ENCODE measurements at places on chromosomes 7 and 10.

- peak; percentile 30 for DNase-seq
Measured at GRCh38 chr10:99234041-99234790, 1.4 kb downstream of the HPSE2 start.

GRCh38 chr10:125086691-125087090 lies 73.7 kb downstream of the CTBP2 start:
- no peak for DNase-seq

DNA sequence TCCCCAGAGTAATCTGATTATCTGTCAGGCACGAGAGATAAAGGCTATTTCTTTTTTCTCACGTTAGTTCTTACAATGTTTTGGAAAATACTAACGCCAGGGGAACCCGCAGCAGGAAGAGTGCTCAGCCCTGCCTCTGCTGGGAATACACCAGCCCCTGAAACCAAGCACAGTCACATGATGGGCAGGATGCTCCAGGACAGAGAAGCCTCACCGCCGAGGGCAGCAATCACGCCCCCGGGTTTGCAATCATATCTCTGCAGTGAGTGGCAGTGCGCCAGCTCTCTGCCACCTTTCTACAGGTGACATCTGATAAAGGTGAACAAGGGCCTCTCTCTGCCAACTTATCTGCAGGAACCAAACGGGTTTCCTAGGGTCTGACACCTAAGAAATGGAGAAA lies 39.8 kb downstream of the BRI3 start:
- DNase-seq = no peak

GRCh38 chr7:50591480-50592438 lies 26.6 kb upstream of the DDC start:
- DNase-seq = no peak

GRCh38 chr7:13307040-13307439 lies 619.6 kb downstream of the ARL4A start:
- no peak for DNase-seq

DNA sequence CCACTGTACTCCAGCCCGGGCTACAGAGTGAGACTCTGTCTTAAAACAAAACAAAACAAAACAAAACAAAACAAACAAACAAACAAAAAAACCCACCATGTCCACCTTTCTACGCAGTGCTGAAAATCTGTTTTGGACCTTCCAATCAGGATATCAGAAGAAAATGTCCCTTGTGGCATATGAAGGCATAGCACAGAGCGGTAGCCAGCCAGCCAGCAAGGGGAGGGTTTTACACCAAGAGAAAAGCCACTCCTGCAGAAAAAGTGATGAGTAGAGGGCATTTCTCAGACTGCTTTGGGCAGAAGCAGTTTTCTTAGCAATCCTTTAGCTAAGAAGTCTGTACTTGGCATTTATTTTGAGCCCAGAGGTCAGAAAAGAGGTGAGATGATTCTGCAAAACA lies 612.2 kb downstream of the TYW1 start:
- no peak for DNase-seq

DNA sequence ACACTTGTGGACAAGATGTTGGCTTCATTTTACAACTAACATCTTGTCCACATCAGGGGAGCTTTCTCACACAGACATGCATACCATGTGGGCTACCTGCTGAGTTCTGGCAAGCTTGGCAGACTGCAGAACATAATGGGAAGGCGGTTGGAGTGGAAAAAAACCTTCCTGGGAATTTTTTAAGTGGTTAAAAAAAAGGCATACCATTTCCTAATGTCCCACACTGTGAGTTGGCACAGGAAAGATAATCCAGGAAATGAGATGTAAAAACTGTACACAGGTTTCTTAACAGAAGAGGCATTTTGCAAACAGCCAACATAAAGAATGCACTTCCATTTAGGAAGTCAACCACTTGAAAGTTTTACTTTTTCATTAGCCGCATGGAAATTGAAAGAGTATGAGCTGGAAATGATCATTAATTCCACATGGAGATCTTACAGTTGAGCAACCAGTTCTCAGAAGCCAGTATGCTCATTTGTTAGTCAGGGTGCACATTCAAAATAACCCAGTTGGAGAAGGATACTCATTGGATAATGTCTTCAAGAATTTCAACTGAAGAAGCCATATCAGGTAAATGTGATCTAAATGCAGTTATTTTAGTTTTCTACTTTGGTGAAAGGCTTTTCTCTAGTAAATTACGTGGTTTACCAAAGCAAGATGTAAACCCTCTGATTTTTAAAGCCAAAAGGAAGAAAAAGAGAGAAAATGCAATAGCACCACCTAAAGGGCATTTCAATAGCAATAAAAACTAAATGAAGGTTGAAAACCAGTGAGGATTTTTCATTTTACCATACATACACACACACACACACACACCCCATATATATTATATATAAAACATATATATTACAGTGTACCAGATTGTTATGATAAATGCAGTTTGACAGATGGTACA lies 194.0 kb downstream of the TAX1BP1 start:
- no peak for DNase-seq

DNA sequence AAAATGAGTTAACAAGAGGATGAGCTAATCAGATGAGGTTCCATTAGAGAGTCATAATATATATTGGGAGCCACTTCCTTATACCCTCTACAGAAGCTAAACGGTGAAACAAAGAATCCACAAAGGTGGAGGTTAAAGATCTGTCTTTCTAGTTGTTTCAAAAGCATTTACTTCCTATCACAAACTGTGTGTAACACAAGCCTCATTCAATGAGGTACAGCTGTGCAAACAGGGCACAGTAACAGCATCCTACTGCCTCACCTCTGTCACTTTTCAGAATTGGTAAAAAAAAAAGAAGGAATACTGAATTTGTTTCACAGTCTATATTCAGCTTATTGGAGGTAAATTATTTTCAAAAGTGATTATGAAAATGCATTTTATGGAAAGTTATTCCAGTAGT lies 128.7 kb downstream of the AGMO start:
- no peak for DNase-seq

- no peak for DNase-seq
Measured at GRCh38 chr10:86251426-86251825, 115.2 kb downstream of the GRID1 start.

GRCh38 chr10:130174328-130174727 lies 38.1 kb downstream of the GLRX3 start:
- DNase-seq = no peak

DNA sequence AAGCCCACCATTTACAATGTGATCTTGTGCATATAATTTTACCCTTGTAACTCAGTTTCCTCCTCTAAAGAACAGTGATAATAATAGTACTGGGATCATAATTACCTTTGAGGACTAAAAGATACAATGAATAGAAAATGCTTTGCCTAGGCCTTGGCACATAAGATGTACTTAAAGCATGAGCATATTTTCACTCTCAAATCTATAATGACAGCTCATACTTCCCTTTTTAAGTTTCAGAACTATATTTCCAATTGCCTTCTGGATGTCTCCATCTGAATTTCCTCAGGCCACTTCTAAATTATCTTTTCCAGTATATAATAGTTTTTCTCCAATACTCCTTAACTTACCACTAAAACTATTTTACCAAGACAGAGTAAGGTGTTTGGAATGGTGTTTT lies 13.3 kb upstream of the ITGB8 start:
- no peak for DNase-seq

DNA sequence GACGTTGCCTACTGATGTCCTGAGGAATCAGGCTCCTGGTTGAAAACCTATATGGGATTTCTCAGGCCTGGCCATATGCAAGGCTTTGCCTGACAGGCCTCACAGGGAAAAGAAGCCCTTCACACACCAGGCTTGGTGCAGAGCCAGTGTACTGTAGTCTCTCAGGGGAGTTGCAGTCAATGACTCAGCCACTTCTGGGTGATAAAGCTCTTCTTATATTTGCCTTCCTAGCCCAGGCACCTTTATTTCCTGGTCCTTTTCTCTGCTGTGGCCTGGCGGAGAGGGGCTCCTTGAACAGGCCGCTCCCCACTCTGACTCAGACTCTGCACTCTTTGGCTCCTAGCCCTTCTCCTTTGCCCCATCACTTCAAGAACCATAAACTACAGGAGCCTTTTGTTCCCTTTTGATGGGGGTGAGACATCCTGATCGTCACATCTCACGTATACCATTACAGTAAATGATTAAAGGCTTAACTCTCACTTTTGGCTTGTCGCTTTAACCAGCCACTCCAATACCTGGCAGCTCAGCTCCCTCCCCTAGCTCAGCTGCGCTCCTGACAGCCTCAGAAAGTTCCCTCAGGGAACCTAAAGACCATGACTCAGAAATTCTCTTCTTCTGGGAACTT lies 33.5 kb downstream of the DPY19L1 start:
- no peak for DNase-seq

GRCh38 chr7:157832006-157832405 lies 495.2 kb downstream of the DNAJB6 start:
- DNase-seq = no peak

- DNase-seq = no peak
Measured at GRCh38 chr10:78798976-78799730, 269.6 kb upstream of the ZMIZ1 start.

- DNase-seq = no peak
Measured at GRCh38 chr10:21135023-21135931, 238.2 kb upstream of the NEBL start.

GRCh38 chr7:139774376-139774775 lies 3.4 kb downstream of the HIPK2 start:
- no peak for DNase-seq

- no peak for DNase-seq
Measured at GRCh38 chr10:34644224-34644623, 170.9 kb downstream of the PARD3 start.

DNA sequence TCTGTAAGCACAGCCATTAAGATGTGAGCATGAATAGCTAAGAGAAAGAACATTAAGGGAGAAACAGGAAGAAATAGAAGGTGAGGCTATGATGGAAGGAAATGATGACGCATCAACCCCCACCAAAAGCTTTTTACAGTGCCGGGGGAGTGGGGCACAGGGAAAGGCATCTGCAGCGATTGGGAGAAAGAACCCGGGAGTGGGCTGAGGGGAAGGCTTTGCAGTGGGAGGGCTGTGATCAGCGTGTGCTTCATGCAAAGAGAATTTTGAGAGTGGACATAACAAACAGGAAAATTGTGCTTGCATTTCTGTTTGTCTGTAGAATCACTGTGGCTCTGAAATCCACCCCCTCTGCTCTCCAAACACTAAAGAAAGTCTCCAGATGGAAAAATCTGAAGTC lies 250.8 kb downstream of the KCNMA1 start:
- no peak for DNase-seq

GRCh38 chr7:139715194-139715815 lies 62.5 kb downstream of the HIPK2 start:
- no peak for DNase-seq

- no peak for DNase-seq
Measured at GRCh38 chr10:24953675-24954074, 1.3 kb upstream of the PRTFDC1 start.

GRCh38 chr7:78071491-78072200 lies 273.1 kb downstream of the PHTF2 start:
- no peak for DNase-seq

GRCh38 chr10:51244748-51245490 lies 170.6 kb downstream of the PRKG1 start:
- DNase-seq = no peak

- no peak for DNase-seq
Measured at GRCh38 chr7:96238474-96238873, 83.4 kb downstream of the SLC25A13 start.

DNA sequence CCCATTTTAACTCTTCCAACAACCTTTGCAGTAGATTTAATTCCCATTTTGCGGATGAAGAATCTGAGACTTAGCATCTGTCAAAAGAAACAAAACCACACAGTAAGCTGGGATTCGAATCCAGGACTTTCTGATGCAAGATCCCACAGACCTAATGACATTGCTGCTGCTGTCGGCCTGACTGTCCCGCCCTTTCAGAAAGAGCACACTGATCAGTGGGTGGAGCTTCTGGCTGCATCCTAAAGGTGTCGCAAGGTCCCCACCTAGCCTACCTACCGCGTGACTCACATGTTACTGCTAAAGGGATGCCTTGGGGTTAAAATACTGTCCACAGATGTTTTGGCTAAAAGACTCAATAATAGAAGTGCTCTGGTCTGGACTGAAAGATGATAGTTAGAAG lies 134.7 kb downstream of the EMX2 start:
- DNase-seq = no peak

GRCh38 chr7:31892099-31892829 lies 177.9 kb downstream of the PDE1C start:
- DNase-seq = no peak

DNA sequence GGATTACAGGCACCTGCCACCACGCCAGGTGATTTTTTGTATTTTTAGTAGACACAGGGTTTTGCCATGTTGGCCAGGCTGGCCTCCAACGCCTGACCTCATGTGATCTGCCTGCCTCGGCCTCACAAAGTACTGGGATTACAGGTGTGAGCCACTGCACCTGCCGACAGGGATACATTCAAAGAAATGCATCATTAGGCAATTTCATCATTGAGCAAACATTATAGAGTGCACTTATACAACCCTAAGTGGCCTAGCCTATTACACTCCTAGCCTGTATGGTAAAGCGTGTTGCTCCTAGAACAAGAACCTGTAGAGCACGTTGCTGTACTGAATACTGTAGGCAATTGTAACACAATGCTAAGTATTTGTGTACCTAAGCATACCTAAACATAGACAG lies 350.3 kb downstream of the GALNT17 start:
- DNase-seq = no peak

DNA sequence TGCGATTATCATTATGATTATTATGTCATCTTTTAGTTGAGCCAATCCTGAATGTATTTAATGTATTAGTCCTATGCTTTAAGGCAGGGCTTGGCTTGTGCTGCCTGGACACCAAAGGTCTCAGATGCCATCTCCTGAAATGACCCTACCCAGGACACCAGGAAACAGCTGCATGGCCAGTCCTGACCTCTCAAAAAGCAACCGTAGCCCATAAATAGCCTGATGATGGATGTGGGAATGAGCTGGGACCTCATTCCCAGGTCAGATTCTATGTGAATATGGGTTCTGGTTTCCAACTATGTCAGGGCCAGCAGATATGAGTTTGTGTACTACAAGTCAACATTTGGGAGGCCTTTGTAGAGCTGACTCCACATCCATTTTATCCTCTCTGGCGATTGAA lies 438.4 kb downstream of the NRG3 start:
- no peak for DNase-seq

GRCh38 chr10:6064119-6064518 lies 2.0 kb upstream of the IL2RA start:
- DNase-seq = no peak
